Gastrocnemius medialis (tissue), 4 donors: ENCODE measurements at places on chromosomes 4 and X. TPM values are rescaled to one million over a fixed set of nuclear protein-coding genes. Genes with fewer than 3 reads are reported as not detected.

DNA sequence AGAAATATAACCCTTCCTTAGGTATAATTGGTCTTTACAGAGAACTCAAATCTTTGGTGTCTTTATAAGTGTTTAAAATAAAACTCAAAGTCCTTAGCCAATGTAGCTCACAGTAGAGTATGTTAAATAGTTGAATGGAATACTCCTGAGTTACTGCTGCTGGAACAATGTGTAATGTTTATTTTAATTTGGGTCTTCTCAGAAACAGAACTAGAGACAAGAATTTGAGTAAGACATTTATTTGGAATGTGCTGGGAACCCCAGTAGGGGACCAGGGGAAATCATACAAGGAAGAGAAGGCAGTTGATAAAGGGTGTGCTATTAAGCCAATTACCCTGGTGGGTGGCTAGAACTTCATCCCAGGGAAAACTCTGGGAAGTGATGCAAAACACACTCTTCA is 240.4 kb upstream of the LDB2 start:
- H3K27me3 ChIP-seq = no peaks in the 10 kb centered on the region
- H3K36me3 ChIP-seq = no peaks in the 10 kb centered on the region
- no peak for DNase-seq
- H3K27ac ChIP-seq = no peak overlapping the region

GRCh38 chr4:153947124-153947523 is 158.2 kb upstream of the SFRP2 start:
- no peak overlapping the region for H3K4me3 ChIP-seq
- DNase-seq = no peak
- no peaks in the 10 kb centered on the region for H3K4me1 ChIP-seq
- no peaks in the 10 kb centered on the region for H3K27me3 ChIP-seq

GRCh38 chrX:129497146-129497843 is 26.0 kb downstream of the SMARCA1 start:
- H3K27ac ChIP-seq = no peak overlapping the region
- H3K27me3 ChIP-seq = no peaks in the 10 kb centered on the region
- H3K4me1 ChIP-seq = no peaks in the 10 kb centered on the region
- no peak for DNase-seq

DNA sequence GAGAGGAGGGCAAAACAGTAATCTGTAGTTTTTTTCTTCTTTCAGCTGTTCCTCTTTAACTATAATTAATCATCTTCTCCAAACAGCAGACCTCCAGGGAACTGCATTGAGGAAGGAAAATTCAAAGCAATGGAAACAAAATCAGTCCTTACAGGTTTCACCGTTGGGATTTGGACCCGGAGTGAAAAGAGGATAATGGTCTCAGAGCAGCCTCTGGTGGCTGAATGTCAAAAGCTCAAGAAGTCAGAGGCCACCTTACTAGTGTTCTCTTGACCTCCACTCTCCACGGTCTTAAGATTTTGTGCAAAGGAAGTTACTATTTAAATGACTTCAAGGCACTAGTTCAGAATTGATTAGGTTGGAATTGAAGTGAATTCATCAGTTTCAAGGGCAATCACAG is 16.0 kb upstream of the MID1 start:
- no peak overlapping the region for H3K27ac ChIP-seq
- no peaks in the 10 kb centered on the region for H3K4me1 ChIP-seq
- no peaks in the 10 kb centered on the region for H3K36me3 ChIP-seq
- H3K4me3 ChIP-seq = no peak overlapping the region
- no peaks in the 10 kb centered on the region for H3K27me3 ChIP-seq

- H3K4me3 ChIP-seq = no peak overlapping the region
- no peaks in the 10 kb centered on the region for H3K27me3 ChIP-seq
- DNase-seq = no peak
- no peaks in the 10 kb centered on the region for H3K4me1 ChIP-seq
- H3K36me3 ChIP-seq = no peaks in the 10 kb centered on the region
- H3K27ac ChIP-seq = no peak overlapping the region
Measured at GRCh38 chr4:119942806-119943205, 123.8 kb downstream of the MAD2L1 start.

DNA sequence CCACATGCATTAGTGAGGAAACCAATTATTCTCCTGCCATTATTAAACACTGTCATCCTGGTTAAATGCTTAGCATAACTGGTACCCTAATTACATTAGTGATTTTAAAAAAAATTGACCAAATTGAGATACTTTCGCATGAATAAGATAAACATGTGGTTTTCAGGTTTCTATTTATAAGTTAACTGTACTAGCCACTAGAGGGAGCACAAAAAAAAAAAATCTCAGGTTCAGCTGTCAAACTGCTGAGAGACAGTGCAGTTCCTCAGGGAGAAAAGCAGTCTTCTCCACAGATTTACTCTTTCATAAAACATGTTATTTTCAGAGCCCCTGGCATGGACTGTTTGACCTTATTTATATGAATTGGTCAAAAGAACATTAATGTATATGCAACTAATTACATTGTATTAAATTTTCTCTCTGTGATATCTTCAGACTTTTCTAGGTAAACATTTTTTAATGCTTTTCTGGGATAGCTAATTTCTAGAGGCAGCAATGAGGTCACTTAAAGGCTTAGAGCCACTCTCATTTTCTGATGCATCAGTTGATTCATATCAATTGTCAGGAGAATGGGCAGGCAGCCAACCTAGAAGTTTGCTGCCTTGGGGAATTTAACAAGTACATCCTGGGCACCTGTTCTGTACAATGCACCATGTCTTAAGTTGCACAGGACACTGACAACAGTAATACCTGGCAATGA is 167.5 kb downstream of the CDS1 start:
- H3K27me3 ChIP-seq = no peaks in the 10 kb centered on the region
- no peaks in the 10 kb centered on the region for H3K4me1 ChIP-seq
- H3K4me3 ChIP-seq = no peak overlapping the region
- DNase-seq = no peak
- peaks cover 67% of the 10 kb centered on the region for H3K36me3 ChIP-seq
- H3K27ac ChIP-seq = no peak overlapping the region

- no peak overlapping the region for H3K4me3 ChIP-seq
- no peaks in the 10 kb centered on the region for H3K36me3 ChIP-seq
- peaks cover 16% of the 10 kb centered on the region for H3K4me1 ChIP-seq
- no peak for DNase-seq
Measured at GRCh38 chr4:128597500-128597899, 212.0 kb upstream of the JADE1 start.

- H3K4me3 ChIP-seq = no peak overlapping the region
- no peaks in the 10 kb centered on the region for H3K4me1 ChIP-seq
- no peaks in the 10 kb centered on the region for H3K36me3 ChIP-seq
- no peak for DNase-seq
Measured at GRCh38 chr4:188042191-188042590, 46.6 kb downstream of the ZFP42 start.

- peaks cover 6% of the 10 kb centered on the region for H3K36me3 ChIP-seq
- no peaks in the 10 kb centered on the region for H3K4me1 ChIP-seq
- H3K27ac ChIP-seq = no peak overlapping the region
- no peak for DNase-seq
Measured at GRCh38 chrX:48989483-48989882, 12.6 kb downstream of the GRIPAP1 start.

DNA sequence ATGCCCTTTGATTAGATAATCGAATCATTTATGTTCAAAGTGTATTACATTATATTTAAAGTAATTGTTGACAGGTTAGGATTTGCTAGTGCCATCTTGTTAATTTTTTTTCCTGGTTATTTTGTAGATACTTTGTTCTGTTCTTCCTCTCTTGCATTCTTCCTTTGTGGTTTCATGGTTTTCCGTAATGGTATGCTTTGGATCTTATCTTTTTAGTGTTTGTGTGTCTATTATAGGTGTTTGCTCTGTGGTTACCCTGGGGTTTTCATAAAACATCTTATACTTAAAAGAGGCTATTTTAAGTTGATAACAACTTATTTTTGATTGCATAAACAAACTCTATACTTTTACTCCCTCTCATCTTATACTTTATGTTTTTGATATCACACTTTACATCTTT is 108.2 kb upstream of the SRD5A3 start:
- H3K36me3 ChIP-seq = no peaks in the 10 kb centered on the region
- H3K27ac ChIP-seq = no peak overlapping the region
- DNase-seq = no peak
- no peaks in the 10 kb centered on the region for H3K4me1 ChIP-seq
- H3K4me3 ChIP-seq = no peak overlapping the region
- H3K27me3 ChIP-seq = no peaks in the 10 kb centered on the region

- peak; percentile 29 for DNase-seq
- H3K27me3 ChIP-seq = no peaks in the 10 kb centered on the region
- H3K4me3 ChIP-seq = peak overlapping the region; percentile 29
- H3K27ac ChIP-seq = peak overlapping the region; percentile 55
- H3K4me1 ChIP-seq = peaks cover 8% of the 10 kb centered on the region
- H3K36me3 ChIP-seq = no peaks in the 10 kb centered on the region
Measured at GRCh38 chr4:24433515-24434214, 150.7 kb downstream of the DHX15 start.

DNA sequence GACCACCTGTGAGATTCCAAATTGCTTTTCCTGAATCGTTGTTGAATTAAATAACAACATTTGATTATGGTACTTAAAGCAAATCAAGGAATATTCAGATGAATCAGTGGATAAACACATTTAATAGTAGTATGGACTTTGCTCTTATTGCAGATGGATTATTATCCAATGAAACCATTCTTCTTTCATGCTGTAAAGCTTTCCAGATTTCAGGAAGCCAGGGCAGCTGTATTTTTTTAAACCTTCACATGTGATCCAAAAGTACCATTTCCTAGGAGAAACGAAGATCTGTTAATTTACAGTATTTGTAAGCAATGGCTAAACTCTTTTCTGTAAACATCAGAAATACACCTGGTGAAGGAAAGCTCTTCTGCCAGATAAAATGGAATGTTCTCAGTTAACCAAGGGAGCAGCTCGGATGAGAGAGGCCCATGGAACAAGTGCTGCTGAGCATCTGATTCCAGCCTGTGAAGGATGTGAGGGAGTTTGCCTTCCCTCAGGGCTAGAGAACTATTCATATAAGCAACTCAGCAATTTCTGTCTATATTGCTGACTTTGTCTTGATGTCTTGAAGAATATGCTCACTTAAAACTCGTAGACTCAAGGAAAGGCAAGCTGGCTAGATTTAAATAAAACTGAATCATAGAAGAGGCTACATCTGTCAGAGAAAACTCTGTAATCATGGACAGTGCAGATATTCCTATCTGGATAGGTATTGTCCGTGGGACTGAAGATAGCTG is 94.4 kb upstream of the LIMCH1 start:
- H3K4me1 ChIP-seq = peaks cover 44% of the 10 kb centered on the region
- no peaks in the 10 kb centered on the region for H3K36me3 ChIP-seq
- DNase-seq = no peak
- H3K4me3 ChIP-seq = no peak overlapping the region

DNA sequence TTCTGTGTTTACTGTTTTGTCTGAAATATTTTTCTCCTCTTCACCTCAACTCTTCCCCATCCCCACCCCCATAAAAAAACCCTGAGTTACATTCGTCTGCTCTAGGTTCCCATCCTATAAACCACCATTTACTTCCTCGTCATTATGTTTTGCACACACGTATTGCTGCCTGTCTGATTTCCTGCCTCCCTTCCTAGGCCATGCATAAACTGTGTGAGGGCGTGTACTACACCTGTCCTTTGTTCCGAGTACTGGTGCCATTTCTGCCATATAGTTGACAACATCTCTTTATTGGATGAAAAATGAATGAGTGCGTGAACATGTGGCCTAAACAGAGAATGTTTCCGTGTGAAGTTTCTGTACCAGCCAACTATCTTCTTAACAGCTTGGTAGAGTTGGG is 258.5 kb upstream of the FAT1 start:
- no peaks in the 10 kb centered on the region for H3K36me3 ChIP-seq
- H3K27me3 ChIP-seq = no peaks in the 10 kb centered on the region
- H3K4me1 ChIP-seq = no peaks in the 10 kb centered on the region

DNA sequence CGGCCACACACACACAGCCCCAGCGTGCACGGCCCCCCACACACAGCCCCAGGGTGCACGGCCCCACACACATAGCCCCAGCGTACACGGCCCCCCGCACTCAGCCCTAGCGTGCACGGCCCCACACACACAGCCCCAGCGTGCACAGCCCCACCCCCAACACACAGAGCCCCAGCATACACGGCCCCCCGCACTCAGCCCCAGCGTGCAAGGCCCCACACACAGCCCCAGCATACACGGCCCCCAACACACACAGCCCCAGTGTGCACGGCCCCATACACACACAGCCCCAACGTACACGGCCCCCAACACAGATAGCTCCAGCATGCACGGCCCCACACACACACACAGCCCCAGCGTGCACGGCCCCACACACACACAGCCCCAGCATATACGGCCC is 17.6 kb downstream of the GAK start:
- H3K27me3 ChIP-seq = no peaks in the 10 kb centered on the region
- no peaks in the 10 kb centered on the region for H3K36me3 ChIP-seq
- no peak overlapping the region for H3K4me3 ChIP-seq
- DNase-seq = no peak
- no peak overlapping the region for H3K27ac ChIP-seq

DNA sequence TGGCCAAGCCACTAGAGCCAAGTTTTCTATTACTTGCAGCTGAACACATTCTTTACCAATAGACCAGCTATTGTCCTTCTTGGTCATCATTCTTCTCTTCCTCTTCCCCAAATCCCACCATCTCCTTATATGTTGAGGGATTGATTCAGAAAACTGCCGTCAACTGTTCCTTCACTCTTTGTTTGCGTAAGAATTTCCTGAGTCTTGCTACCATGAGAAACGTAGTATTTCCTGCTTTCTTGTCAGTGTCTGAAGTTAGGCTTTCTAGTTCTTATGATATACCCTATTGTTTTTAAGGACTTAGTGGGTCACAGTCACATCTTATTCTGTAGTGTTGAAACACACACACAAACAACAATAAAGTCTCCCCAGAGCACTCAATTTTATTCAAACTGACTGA is 20.1 kb downstream of the IGFBP7 start:
- no peak for DNase-seq
- H3K36me3 ChIP-seq = no peaks in the 10 kb centered on the region
- no peaks in the 10 kb centered on the region for H3K27me3 ChIP-seq
- H3K4me1 ChIP-seq = no peaks in the 10 kb centered on the region

GRCh38 chr4:90857081-90857820 is 730.1 kb downstream of the CCSER1 start:
- H3K4me3 ChIP-seq = no peak overlapping the region
- H3K27ac ChIP-seq = no peak overlapping the region
- DNase-seq = no peak

Gene XAGE2
- total RNA-seq = not detected

Gene CSAG3
- not detected for total RNA-seq

Gene ZNF157
- total RNA-seq = not detected

Gene SHOX
- 2.8 TPM for total RNA-seq

Gene ZIC3
- not detected for total RNA-seq

Gene XAGE1A
- not detected for total RNA-seq

Gene MAGEC3
- not detected for total RNA-seq

Gene BGN
- total RNA-seq = 14.7 TPM
